ENCODE measurements at places on chromosomes 6 and 20.

- no peak for DNase-seq
Observed at GRCh38 chr20:19889011-19889953, 127.9 kb upstream of the NAA20 start.

GRCh38 chr6:139308286-139308916 lies 16.6 kb upstream of the TXLNB start:
- DNase-seq: no peak

- DNase-seq: no peak
Observed at GRCh38 chr6:33839399-33840047, 35.7 kb upstream of the MLN start.

DNA sequence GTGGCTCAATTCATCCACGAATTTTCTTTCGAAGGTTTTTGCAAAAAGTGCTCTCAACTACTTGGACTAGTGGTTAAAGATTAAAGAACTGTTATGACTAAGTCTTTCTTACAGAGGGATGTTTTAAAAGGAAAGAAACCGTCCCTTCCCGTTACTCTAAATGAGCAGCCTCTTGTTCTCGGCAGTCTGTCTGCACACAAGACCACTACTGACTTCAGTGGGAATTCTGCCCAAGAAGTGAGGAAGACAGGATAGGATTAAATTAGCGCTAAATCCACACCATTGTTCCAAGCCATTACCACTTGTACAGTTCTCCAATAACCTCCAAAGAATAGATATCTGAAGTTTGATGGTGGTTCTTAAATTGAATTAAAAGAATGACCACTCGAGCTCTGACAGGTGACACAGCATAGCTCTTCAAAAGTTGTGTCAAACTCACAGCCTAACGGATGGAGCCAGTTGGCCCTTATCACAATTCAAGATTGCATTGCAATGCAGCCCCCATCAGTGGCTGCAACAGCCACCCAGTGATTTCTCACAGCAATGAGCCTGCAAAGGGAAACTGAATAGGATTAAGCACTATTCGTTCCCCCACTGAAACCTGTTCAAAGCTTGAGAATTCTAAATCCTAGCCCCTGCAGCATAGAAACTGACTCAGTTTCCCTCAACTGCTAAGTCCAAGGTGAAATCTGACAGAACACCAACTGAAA lies 1.8 kb downstream of the EPB41L2 start:
- DNase-seq: no peak

DNA sequence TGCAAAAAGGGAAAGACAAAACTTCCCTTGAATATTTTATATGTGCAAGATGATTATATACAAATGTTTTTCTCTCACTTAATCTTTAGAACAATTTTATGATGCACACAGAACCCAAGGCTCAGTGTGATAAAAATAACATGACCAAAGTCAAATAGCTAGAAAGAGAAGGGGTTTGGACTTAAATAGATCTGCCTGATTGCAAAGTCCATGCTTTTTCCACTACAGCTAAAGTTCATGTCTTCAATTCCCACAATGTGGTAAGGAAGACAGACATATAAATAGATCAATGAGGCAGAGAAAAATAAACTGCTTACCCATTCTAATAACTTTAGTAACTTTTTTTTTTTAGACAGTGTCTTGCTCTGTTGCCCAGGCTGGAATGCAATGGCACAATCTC lies 143.8 kb downstream of the CDK19 start:
- DNase-seq: no peak

GRCh38 chr20:54793291-54793992 lies 318.0 kb downstream of the DOK5 start:
- DNase-seq: no peak

- DNase-seq: no peak
Observed at GRCh38 chr6:87391334-87391733, 16.4 kb upstream of the CFAP206 start.

DNA sequence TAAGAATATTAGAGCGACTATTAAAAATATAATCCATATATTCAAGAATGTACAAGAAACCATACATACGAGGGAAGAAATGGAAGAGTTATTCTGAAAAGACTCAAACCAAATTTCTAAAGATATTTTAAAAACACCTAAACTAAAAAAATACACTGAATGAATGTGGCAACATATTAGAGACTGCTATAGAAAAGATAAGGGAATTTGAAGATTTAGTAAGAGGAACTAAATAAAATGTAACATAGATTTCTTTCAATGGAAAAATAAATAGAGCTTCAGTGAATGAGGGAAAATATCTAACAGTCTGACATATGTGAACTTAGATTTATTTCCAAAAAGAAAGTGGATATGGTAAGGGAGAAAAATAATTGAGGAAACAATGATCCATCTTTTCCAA lies 194.9 kb upstream of the STXBP5 start:
- DNase-seq: no peak

DNA sequence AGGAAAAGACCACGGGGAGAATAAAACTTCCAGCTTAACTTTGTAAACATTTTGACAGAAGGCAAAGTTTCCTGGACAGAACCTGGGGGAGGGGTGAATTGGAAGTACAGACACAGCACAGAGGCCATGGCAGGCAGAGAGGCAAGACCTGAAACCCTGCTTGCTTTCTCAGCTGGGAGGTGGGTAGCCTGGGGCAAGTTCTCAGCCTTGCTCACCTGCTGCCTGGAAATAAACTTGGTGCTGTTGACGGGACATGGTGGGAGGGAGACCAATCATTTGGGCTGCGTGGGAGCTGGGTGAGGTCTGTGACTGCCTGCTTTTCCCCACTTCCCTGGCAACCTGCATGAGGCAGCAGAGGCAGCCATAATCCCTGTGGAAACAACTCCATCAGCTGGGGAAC lies 221.3 kb downstream of the MOXD1 start:
- no peak for DNase-seq

DNA sequence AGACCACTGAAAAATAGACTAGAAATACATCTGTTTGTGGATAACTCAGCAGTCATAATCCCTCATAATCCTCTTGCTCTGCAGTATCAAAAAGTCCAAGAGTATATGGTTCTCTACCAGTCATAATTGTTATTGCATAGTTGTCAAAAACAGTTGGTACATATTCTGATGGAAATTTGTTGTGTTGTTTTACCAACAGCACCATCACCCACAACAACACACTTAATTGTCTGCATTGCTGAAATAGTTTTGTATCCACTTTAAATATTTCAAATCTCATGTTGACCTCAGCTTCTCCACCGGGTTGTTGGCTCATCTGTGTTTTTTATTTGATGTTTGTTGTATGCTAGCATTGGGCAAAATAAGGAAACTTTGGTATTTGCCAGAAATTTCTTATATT lies 39.4 kb downstream of the ITCH start:
- DNase-seq: no peak

DNA sequence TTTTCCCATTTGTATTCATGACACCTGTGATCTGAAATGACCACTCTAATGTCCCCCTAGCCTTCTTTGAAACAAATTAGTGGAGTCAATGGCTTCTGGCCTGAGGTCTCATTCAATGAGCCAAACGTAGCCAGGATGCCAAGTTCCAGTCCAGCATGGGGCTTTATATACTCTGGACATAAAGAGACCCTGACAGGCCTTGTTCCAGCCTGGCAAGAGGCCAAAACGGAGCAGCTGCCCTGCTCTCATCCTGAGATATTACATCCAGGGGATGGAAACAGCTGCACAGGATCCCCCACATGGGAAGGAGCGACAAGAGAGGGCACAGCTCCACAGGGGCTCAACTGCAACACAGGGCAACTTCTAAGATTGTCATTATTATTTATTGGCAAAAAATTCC lies 437.8 kb downstream of the CDH26 start:
- DNase-seq: no peak

Measured in activated T-cell treated with anti-CD3 and anti-CD28 coated beads for 1 hour (primary cell).